ENCODE measurements at places on chromosomes 7 and 10.

- no peak for DNase-seq
Measured at GRCh38 chr7:30466266-30466665, 12.3 kb downstream of the NOD1 start.

DNA sequence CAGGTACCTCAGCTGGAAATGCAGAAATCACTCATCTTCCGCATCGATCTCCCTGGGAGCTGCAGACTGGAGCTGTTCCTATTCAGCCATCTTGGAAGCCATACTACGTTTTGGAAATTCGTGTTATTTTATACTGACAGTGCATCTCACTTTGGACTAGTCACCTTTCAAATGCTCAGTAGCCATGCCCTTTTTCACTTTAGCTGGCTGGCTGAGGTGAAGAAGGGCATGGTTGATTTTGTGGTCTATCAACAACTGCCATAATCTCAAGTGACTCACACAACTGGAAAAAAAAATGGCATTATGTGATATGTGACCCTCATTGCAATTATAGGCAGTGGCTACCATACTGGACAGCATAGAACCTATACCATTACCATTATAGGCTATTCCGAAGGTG is 100.5 kb downstream of the CCDC71L start:
- DNase-seq, result no peak

- DNase-seq, result no peak
Measured at GRCh38 chr10:61592581-61592980, 70.1 kb upstream of the CABCOCO1 start.

DNA sequence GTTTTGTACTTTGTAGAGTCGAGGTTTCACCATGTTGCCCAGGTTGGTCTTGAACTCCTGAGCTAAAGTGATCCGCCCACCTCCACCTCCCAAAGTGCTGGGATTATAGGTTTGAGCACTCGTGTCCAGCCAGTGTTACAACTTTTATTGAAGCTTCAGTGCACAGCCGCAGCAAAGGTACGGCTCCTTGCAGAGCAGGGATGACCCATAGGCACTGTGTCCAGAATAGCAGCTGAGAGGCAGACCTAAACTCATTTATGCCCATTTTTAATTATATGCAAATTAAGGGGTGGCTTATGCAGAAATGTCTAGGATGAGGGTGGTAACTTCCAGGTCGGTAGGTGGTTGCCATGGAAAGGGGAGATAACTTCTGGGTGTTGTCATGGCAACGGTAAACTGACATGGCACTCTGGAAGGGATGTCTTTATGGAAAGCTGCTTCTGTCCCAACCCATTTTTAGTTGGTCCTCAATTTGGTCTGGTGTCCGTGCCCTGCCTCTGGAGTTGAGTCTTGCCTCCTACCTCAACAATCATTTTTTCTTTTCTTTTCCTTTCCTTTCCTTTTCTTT is 22.7 kb downstream of the NYAP1 start:
- no peak for DNase-seq

- no peak for DNase-seq
Measured at GRCh38 chr7:152733286-152733934, 26.1 kb upstream of the ACTR3B start.

GRCh38 chr10:59879363-59879913 is 26.9 kb downstream of the CCDC6 start:
- DNase-seq, result no peak

DNA sequence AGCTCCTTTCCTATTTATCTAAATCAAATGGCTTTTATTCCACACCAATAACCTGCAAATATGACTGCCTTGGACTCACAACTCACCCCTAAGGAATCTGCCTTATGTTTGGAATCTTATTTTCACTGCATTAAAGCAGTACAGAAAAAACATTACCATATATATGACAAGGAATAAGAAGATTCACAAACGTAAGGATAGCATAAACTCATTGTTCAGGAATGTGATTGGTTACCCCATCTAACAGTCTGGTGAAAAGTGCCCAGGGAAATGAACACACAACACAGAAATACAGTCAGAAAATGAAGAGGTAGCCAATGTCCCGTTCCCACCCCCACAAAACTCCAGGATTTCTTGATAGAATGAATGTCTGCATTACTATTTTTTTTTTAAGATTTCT is 2.0 kb downstream of the PPP3CB start:
- DNase-seq, result no peak

DNA sequence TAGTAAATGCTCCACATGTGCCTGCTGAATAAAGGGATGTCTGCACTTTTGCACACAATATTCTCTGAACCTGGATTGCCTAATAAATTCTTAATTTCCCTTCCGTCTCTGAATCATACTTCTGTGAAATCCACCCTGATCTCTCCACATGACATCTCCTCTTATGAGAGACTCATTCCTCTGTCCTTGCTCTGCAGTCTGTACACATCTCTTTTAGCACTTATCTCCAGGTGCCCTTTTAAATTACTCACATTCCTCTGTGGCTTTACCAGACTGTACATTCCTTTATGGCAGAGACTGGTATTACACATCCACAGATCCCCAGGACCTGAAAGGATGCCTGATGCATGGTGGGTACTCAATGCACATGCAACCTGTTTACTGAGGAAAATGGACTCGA is 527.6 kb downstream of the PHTF2 start:
- no peak for DNase-seq

All from left ventricle myocardium inferior (tissue), 1 donor.